ENCODE measurements at places on chromosomes 7 and 10.

GRCh38 chr10:92146107-92146506 is 144.8 kb downstream of the CPEB3 start:
- H3K36me3 ChIP-seq = no peaks in the 10 kb centered on the region
- H3K27me3 ChIP-seq = no peaks in the 10 kb centered on the region
- H3K27ac ChIP-seq = no peak overlapping the region
- H3K4me3 ChIP-seq = no peak overlapping the region

DNA sequence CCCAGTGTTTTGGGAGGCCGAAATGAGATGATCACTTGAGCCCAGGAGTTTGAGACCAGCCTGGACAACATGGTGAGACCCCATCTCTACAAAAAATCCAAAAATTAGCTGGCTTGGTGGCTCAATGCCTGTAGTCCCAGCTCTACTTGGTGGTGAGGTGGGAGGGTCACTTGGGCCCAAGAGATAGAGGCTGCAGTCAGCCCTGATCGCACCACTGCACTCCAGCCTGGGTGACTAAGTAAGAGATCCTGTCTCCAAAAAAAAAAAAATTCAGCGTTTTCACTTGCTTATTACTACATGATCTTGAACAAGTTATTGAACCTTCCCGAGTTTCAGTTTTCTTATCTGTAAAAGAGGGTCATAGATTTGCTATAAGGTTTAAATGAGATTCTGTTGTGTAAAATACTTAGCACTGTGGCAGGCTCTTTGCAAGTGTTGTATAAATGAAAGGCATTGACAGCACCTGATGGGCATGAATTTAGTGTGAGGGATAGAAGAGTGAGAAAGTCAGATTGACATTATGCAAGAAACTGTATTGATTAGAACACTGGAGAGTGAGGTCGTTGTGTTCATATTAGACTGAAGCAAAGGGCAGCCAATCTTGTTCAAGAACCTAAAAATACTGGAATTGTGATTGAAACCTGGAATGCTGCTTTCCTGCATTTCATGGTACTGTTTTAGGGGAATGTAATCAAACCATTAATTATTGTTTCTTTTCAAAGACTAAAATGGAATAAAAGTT is 136.8 kb downstream of the LCOR start:
- H3K4me1 ChIP-seq = no peaks in the 10 kb centered on the region
- no peak overlapping the region for H3K27ac ChIP-seq
- H3K27me3 ChIP-seq = no peaks in the 10 kb centered on the region
- H3K36me3 ChIP-seq = no peaks in the 10 kb centered on the region
- no peak for DNase-seq

DNA sequence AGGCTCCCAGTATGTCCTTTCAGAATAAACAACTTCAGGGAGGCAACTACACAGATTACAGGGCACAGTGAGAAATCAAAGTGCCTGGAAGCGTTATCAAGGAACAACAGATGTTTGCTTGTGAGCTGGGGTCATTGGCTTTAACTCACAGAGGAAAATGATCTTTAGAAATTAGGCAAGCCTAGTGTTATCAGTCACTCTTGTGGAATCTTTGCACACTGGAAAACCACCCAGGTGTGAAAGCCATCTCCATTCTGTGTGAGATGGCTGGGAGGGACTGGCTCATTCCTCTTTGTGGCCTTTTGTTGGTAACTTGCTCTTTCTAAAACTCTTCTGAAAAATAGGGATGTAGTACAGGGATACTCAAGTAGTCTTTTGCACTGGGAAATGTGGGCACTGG is 716.0 kb downstream of the XPNPEP1 start:
- no peaks in the 10 kb centered on the region for H3K27me3 ChIP-seq
- DNase-seq = no peak
- no peaks in the 10 kb centered on the region for H3K36me3 ChIP-seq
- no peak overlapping the region for H3K4me3 ChIP-seq
- H3K4me1 ChIP-seq = no peaks in the 10 kb centered on the region

DNA sequence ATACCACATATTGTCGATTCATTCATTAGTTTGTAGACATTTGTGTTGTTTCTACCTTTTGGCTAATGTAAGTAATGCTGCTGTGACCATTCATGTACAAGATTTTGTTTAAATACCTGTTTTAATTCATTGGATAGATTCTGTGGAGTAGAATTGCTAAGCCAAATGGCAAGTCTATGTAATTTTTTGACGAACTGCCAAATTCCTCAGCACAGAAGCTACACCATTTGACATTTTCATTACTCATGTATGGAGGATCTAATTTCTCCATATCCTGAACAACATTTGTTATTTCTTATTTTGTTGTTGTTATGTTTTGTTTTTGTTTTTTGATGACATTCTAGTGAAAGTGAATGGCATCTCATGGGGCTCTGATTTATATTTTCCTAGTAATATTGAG is 1351.3 kb upstream of the SORCS1 start:
- no peaks in the 10 kb centered on the region for H3K36me3 ChIP-seq
- H3K27me3 ChIP-seq = no peaks in the 10 kb centered on the region
- H3K4me3 ChIP-seq = no peak overlapping the region
- no peak for DNase-seq
- H3K27ac ChIP-seq = no peak overlapping the region

DNA sequence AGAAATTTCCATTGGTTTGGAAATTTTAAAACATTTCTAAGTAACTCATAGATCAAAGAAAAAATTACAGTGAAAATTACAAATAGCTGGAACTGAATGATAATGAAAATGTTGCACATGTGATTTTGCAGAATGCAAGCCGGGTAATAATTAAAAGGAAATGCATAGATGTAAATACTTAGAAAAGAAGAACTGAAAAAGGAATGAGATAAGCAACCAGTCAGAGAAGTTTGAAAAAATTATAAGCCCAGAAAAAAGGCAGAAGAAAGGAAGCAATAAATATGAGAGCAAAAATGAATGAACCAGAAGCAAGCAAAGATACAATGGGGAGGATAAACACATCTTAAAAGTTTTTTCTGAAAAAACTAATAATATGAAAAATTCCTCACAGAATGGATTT is 3.2 kb upstream of the TMEM273 start:
- no peaks in the 10 kb centered on the region for H3K36me3 ChIP-seq
- H3K4me3 ChIP-seq = no peak overlapping the region

- no peaks in the 10 kb centered on the region for H3K27me3 ChIP-seq
- H3K4me1 ChIP-seq = no peaks in the 10 kb centered on the region
- H3K36me3 ChIP-seq = no peaks in the 10 kb centered on the region
- H3K27ac ChIP-seq = no peak overlapping the region
- no peak overlapping the region for H3K4me3 ChIP-seq
- DNase-seq = no peak
Observed at GRCh38 chr7:41931263-41931646, 228.4 kb upstream of the INHBA start.

- no peak overlapping the region for H3K27ac ChIP-seq
- no peaks in the 10 kb centered on the region for H3K36me3 ChIP-seq
- H3K27me3 ChIP-seq = no peaks in the 10 kb centered on the region
- H3K4me3 ChIP-seq = no peak overlapping the region
Observed at GRCh38 chr7:128027485-128027980, 3.7 kb downstream of the LRRC4 start.

DNA sequence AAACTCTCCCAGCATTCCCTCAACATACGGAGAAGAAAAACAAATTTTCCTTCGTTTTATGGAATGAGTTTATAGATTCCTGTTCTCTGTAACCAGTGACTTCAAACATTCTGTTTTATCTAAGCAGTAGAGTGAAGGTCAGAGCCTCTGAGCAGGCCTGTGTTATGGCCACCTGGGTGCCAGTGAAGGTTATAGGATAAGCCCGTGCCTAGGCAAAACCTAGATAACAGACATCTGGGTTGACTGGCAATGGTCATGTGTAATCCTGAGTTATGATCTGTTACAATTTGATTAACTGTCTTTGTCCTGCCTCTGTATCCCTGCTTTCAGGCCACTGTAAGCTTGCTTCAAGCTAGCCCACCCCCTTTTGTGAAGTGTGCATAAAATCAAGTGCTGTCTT is 8.3 kb downstream of the LSM5 start:
- peaks cover 13% of the 10 kb centered on the region for H3K36me3 ChIP-seq
- no peak overlapping the region for H3K27ac ChIP-seq
- H3K4me3 ChIP-seq = no peak overlapping the region
- DNase-seq = no peak
- H3K4me1 ChIP-seq = no peaks in the 10 kb centered on the region

DNA sequence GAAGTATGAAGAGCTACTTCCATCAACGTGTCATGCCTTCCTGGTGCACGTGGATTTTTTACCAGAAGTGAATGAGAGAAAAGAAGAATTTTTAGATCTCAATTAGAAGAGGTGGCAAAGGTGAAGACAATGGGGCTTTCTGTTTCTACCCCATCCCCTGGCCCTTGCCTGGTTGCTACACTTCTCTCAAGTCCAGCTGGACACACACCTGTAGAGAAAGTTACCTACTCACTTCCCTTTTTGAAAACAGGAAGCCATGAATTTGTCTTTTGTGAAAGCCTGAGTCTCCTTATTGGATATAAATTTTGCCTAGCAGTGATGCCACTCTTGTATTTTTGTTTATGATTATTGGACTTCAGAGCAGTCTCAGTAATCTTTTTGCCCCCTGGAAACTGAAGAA is 142.9 kb upstream of the AKR1E2 start:
- DNase-seq = no peak
- H3K27me3 ChIP-seq = no peaks in the 10 kb centered on the region
- peaks cover 50% of the 10 kb centered on the region for H3K4me1 ChIP-seq
- no peak overlapping the region for H3K27ac ChIP-seq
- H3K4me3 ChIP-seq = no peak overlapping the region
- no peaks in the 10 kb centered on the region for H3K36me3 ChIP-seq

DNA sequence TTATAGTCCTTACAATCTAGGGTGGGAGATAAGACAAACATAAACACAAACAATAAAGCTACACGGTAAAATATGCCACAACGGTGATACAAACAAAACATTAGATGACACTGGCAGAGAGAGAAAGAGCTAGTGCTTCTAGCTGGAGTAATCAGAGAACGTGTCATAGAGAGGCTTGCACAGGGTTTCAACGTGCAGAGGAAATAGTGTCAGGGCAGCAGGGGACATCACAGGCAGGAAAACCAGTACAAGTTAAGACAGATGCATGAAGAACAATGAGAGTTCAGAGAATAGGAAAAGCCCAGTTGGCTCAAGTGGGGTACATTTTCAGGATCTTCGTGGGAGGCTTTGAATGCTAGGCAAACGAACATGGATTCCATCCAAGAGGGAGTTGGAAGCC is 91.4 kb downstream of the ZNF438 start:
- H3K36me3 ChIP-seq = no peaks in the 10 kb centered on the region
- no peaks in the 10 kb centered on the region for H3K27me3 ChIP-seq
- DNase-seq = no peak
- no peak overlapping the region for H3K27ac ChIP-seq

DNA sequence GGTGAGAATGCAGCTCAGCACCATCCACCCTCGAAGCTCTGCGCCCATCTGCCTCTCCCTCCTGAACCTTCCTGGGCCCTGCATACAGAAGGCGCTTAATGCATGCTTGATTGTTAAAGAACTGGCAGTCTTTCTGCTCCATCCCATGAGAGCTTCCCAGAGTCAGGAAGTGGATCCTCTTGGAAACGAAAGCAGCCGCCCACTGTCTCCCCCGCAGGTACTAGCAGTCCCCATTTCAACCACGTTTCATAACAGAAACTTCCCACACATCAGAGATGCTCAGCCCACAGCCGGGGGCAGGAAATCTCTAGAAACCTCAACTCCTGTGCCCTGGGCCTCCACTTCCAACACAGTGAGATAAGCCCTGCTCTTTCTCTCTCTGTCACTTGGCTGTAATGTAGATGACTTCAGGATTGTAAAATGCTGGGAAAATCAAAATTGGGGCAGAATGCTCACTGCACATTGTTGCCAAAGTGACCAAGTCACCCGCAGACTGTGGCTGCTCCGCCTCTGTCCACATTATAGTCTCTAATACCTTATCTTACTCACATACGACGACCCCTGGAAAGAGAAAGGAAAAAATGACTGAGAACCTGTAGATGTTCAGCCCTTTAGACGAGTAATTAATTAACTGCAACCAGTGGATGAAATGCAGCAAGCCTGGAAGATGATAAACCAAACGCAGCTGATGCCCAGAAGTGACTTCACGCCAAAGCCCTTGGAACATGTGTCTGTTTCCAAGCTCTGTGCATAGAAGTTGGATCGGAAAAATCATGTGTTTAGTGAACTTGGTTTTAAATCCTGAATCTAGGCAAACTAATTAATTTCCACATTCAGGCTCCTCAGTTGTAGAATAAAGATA is 28.5 kb downstream of the GSDME start:
- no peak overlapping the region for H3K4me3 ChIP-seq

GRCh38 chr7:131893631-131894340 is 337.4 kb upstream of the PODXL start:
- DNase-seq = no peak
- no peaks in the 10 kb centered on the region for H3K36me3 ChIP-seq
- H3K27ac ChIP-seq = no peak overlapping the region

GRCh38 chr10:26197248-26197647 is 19.3 kb upstream of the GAD2 start:
- no peak for DNase-seq
- H3K27ac ChIP-seq = no peak overlapping the region
- H3K4me1 ChIP-seq = no peaks in the 10 kb centered on the region
- peaks cover 5% of the 10 kb centered on the region for H3K27me3 ChIP-seq
- H3K36me3 ChIP-seq = no peaks in the 10 kb centered on the region

DNA sequence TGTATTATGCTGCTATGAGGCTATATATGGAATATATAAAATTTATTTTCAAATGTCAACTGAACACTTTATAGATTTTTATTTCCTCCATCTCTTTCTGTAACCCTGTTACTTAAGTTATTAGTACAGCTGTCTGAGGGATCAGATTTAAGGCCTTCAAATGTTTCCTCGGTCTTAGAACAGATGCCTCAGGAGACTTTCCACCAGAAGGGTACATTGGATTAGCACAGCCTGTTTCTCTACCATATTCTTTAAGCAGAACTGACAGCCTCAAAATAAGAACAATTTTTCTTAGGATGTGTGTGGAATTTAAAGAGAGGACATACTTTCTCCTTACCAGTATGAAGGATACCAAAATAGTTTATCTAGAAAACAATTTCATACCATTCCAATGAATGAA is 53.0 kb upstream of the HGF start:
- H3K27ac ChIP-seq = no peak overlapping the region
- no peaks in the 10 kb centered on the region for H3K27me3 ChIP-seq
- H3K4me3 ChIP-seq = no peak overlapping the region
- DNase-seq = no peak
- H3K4me1 ChIP-seq = no peaks in the 10 kb centered on the region

DNA sequence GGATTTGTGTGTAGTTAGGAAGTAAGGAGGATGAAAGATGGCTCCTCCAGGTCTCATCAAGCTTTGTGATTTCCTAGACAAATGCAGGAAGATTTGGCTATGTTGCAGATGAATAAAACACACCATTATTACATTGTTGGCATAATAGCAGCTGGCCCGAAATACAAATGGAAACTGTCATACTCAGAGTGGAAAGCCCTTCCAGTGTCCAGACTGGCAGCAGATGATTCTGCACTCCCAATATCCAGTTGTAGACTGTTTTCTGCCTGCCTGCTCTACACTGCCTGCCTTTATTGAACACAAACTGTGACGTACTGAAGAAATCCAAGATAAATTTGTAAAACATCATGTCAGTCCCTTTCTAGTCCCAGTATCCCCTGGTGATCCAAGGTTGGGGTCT is 99.7 kb upstream of the FZD1 start:
- no peak for DNase-seq
- H3K27me3 ChIP-seq = no peaks in the 10 kb centered on the region
- no peaks in the 10 kb centered on the region for H3K4me1 ChIP-seq

GRCh38 chr7:155172141-155172540 is 102.0 kb downstream of the HTR5A start:
- no peak overlapping the region for H3K4me3 ChIP-seq
- no peaks in the 10 kb centered on the region for H3K36me3 ChIP-seq
- H3K27ac ChIP-seq = no peak overlapping the region
- no peaks in the 10 kb centered on the region for H3K27me3 ChIP-seq

Data from HCT116 (cell line).